ENCODE measurements at places on chromosomes 12 and 14.

GRCh38 chr12:21655591-21655990 lies 2.1 kb downstream of the LDHB start:
- no peaks in the 10 kb centered on the region for H3K27me3 ChIP-seq
- H3K4me3 ChIP-seq = peak overlapping the region; percentile 88
- H3K4me1 ChIP-seq = peaks cover 34% of the 10 kb centered on the region
- no peak overlapping the region for H3K27ac ChIP-seq

DNA sequence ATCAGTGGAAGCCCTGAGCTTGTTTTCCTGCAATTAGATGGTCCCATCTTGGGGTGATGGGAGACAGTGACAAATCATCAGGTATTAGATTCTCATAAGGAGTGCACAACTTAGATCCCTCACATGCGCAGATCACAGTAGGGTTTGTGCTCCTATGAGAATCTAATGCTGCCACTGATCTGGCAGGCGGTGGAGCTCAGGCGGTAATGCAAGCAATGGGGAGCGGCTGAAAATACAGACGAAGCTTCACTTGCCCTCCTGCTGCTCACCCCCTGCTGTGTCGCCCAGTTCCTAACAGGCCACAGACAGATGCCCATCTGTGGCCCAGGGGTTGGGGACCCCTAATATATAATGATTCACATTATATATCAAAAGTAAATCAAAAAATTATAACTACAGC lies 258.8 kb upstream of the USP15 start:
- H3K36me3 ChIP-seq = no peaks in the 10 kb centered on the region
- H3K27ac ChIP-seq = no peak overlapping the region
- H3K4me3 ChIP-seq = no peak overlapping the region
- peak; percentile 7 for DNase-seq
- no peaks in the 10 kb centered on the region for H3K4me1 ChIP-seq

DNA sequence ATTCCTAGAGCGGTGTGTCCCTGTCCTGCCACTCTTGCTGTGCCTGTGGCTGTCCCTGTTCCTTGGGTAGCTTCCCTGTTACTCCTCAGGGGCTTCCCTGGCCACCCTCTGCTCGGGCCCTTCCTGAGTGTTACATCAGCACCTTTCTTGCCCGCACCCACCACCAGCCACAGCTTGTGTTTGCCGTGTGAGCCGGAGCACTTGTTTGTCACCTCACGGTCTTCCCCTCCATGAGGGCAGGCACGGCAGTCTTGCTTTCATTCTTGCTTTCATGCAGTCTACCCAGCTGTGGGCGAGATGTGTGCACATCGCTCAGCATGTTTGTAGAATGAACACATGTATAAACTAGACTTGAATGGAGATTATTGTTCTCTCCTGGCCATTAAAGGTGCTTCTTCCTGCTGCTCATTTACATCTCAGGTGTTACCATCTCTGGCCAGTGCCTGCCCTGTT lies 42.0 kb downstream of the TRAF3 start:
- no peaks in the 10 kb centered on the region for H3K36me3 ChIP-seq
- no peaks in the 10 kb centered on the region for H3K27me3 ChIP-seq
- DNase-seq = no peak
- H3K27ac ChIP-seq = no peak overlapping the region
- H3K4me3 ChIP-seq = no peak overlapping the region
- H3K4me1 ChIP-seq = no peaks in the 10 kb centered on the region

DNA sequence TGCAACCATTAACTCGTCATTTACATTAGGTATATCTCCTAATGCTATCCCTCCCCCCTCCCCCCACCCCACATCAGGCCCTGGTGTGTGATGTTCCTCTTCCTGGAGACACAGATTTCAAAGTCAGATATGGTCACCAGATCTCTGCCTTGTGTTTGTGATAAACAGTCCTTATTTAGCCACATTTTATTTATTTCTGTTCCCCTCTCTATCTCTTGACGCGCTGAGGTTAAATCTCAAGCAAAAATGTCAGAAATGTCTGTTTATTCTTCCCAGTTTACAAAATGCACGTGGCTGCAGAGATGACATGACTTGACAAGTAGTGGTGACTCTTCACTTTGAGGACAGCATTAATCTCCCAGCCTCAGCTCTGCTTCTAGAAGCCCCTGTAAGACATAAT lies 11.5 kb upstream of the RASSF3 start:
- no peak overlapping the region for H3K27ac ChIP-seq
- H3K27me3 ChIP-seq = no peaks in the 10 kb centered on the region
- no peaks in the 10 kb centered on the region for H3K4me1 ChIP-seq
- H3K4me3 ChIP-seq = no peak overlapping the region
- no peaks in the 10 kb centered on the region for H3K36me3 ChIP-seq

GRCh38 chr12:3002646-3003045 lies 43.4 kb downstream of the TEAD4 start:
- H3K4me3 ChIP-seq = no peak overlapping the region
- H3K27me3 ChIP-seq = no peaks in the 10 kb centered on the region
- no peaks in the 10 kb centered on the region for H3K4me1 ChIP-seq
- no peaks in the 10 kb centered on the region for H3K36me3 ChIP-seq
- no peak overlapping the region for H3K27ac ChIP-seq

- peak overlapping the region; percentile 19 for H3K27ac ChIP-seq
- H3K36me3 ChIP-seq = no peaks in the 10 kb centered on the region
- peak; percentile 79 for DNase-seq
- H3K4me3 ChIP-seq = no peak overlapping the region
Observed at GRCh38 chr14:68780358-68781160, 12.3 kb downstream of the ZFP36L1 start.

- no peaks in the 10 kb centered on the region for H3K36me3 ChIP-seq
- no peak for DNase-seq
- no peak overlapping the region for H3K27ac ChIP-seq
- H3K27me3 ChIP-seq = no peaks in the 10 kb centered on the region
- H3K4me1 ChIP-seq = no peaks in the 10 kb centered on the region
- no peak overlapping the region for H3K4me3 ChIP-seq
Observed at GRCh38 chr12:101909646-101910045, 32.3 kb downstream of the DRAM1 start.

DNA sequence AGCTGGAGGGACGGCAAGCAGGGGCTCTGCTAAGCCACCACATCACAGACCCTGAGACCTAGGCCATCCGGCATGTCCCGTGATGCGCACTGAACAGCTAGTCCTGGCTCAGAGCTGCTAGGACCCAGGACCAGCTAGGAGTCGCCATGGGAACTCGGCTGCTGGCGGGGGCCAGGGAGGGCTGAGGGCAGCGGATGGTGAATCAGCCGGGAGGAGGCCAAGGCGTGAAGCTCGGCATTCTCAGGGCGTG lies 5.1 kb downstream of the AHNAK2 start:
- H3K4me3 ChIP-seq = no peak overlapping the region
- no peaks in the 10 kb centered on the region for H3K36me3 ChIP-seq
- no peaks in the 10 kb centered on the region for H3K27me3 ChIP-seq

DNA sequence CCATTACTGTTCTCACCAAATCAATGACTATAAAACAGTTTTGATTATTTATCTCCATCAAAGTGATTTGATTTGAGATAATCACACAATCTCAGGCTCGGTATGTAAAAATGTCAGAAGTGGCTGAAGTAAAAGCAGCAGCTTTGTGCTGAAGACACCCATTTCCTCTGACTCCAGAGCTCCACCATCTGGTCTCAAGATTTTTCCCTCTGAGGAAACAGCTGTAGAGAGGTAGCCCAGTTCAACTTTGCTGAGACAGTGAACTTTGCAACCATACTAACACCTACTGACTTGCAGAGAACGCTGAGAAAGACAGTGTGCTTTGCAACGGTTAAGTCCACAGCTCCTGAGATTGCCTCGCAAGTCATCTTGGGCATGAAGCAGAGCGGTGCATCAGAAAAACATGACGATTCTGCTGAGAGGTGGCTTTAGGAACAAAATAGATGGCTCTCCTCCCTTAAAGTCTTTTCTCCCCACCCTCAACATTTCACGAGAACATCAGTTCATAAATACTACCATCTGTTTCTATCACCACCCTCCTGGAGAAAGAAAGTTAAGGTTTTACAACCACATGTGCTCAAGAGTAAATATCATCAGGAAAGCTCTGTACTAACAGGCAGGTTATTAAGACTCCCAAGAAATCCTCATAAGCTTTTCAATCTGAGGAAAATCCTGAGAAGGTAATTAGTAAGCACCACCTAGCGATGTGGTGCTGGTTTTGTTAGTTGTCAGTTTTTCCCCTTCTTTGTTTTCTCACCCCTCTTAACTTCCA lies 34.8 kb downstream of the HIGD1C start:
- H3K27me3 ChIP-seq = no peaks in the 10 kb centered on the region
- H3K27ac ChIP-seq = no peak overlapping the region
- H3K4me3 ChIP-seq = no peak overlapping the region
- peaks cover 6% of the 10 kb centered on the region for H3K4me1 ChIP-seq
- peaks cover 19% of the 10 kb centered on the region for H3K36me3 ChIP-seq

Data from kidney (tissue), 22 donors.